ENCODE measurements at places on chromosomes 1 and 21.
A peak's percentile ranks its signal among the peaks of the same experiment; 100 is the strongest.

DNA sequence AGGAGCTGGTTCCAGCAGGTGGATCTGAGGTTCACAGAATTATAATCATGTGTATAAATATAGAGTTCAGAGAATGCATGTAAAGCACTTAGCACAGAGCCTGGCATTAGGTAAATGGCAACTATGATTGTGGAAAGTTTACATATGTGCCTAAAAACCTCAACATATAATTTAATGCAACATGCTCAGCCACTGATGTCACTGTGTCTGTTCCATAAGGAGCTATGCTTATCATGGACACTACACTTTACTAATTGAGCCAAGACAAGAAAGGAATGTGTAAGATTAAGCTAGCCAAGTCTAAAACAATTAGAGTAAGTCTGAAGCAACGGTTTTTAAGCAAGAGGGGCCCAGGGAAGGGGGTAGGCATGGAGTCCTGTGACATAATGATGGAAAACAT, 61.5 kb downstream of the GNG12 start:
- DNase-seq: no peak

DNA sequence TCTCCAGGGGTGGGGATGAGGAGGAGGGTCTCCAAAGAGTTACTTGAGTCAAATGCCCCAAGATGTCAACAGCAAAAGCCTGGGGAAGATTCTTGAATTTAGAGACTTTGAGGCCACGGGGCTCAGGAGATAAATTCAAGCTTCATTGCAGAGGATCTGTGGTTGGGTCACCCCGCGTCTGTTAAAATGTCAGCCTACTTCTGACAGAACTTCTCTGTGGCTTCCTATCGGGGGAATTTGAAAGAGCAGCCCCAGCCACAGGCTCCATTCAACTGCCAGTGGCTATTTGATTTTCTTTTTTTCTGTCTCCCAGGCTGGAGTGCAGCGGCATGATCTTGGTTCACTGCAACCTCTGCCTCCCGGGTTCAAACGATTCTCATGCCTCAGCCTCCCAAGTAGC, 62.5 kb upstream of the EFHD2 start:
- DNase-seq: no peak

- DNase-seq: no peak
Observed at GRCh38 chr21:18960306-18960705, 556.7 kb upstream of the TMPRSS15 start.

GRCh38 chr1:114347431-114348209, 163.4 kb downstream of the TRIM33 start:
- no peak for DNase-seq

- no peak for DNase-seq
Observed at GRCh38 chr21:37496972-37497371, 130.4 kb downstream of the DYRK1A start.

DNA sequence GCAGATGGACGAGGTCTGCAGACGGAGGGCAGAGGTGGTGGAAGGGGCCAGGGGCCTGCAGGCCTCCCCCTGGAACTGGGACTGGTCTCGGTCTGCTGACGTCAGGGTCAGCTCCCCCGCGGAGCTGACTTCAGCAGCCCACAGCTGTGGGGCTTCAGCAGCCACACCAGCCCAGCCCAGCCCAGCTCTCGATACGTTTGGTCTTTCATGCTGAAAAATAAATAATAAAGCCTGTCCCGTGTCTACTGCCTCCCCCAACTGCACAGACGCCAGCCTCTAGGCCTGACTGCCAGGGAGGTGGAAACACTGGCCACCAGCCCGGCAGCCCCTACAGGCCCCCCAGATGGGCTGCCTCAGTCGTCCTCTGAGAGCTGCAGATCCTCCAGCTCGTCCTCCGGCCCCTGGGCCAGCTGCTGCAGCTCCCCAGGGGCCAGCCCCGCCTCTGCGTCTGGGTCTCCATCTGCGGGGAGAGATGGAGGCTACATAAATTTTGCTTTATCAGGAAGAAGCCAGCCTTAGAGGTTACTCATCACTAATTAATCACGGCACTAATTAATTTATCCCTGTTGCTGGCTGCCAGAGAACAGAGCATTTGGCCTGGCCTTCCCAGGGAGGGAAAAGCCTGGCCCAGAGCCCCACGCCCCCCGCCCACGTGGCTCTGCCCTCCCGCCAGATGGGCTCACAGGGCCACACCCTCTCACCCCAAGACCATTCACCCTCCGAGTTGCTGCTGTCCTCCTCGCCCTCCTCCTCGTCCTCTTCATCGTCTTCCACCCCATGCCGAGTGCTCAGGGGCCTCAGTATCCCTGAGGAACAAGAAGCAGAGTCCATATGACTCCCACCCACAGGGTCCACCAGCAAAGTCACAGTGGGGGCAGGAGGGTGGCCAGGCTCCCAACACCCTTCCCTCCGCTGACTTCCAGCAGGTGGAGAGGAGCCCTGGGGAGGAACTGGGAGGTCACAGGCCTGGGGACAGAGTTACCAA, 14.4 kb downstream of the NOC2L start:
- no peak for DNase-seq

DNA sequence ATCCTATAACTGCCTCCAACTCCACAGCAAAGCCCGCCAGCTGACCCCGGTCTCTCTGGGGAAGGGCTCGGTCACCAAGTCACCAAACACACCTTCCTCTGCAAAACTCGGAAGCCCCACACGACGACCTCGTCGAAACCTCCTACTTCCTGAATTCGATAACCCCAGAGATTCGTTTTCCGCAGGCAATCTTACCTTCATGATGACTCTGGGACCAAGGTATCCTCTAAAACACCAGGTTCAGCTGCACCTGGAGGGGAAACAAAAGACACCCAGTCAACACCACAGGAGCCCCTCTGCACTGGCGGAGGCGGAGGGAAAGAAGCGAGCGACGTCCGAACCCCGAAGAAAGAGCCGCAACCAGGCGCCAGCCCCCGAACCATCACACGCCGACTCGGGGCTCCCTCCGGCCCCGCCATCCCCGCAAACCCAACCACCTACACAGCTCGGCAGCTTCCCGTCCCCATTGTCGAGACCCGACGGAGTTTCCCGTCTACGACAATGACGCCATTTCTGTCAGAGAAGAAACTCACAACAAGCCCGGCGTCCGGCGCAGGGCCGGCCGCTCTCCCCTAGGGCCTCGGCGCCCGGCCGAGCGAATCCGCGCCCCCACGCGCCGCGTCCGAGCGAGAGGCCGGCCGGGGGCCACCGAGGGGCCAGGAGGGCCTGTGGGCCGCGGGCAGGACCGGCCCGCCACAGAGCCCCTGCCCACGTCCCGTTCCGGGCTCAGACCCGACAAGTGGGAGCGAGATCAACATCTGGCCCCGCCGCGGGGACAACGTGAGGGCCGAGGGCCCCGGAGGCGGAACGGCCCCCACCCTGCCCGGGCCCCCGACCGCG, 1.0 kb downstream of the ARID4B start:
- DNase-seq: peak; percentile 49

GRCh38 chr1:203744075-203744972, 20.7 kb upstream of the LAX1 start:
- DNase-seq: no peak

DNA sequence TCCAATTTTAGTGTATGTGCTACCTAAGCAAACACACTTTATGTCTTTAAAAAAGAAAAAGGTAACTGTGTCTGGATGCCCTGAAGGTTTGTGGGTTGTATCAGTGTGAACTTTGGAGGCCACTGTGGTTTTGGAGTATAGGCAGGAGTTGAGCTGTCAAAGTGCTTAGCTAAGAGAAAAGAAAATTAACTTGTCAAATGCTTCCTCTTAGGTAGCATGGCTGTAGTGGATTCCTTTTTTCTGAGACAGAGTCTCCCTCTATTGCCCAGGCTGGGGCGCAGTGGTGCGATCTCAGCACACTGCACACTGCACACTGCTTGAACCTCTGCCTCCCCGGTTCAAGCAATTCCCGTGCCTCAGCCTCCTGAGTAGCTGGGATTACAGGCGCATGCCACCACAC, 11.2 kb upstream of the SLC41A1 start:
- DNase-seq: no peak

GRCh38 chr1:37995751-37996345, 6.0 kb upstream of the SF3A3 start:
- DNase-seq: peak; percentile 70

DNA sequence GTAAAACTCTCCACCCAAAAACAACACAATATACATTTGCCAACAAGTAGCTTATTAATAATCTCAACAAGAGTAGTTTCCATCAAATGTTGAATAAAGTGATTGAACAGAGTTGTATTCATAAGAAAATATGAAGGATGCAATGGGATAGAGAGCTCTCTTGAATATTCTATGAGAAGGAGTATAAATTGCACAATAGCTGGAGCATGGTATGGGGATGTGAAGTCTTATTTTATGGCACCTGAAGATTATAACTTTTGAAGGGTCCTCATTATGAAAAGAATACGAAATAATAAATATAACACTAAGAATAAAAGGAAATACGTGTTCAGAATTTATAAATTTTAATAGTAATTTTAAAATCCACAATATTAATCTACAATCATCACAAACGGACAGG, 1415.1 kb downstream of the KCNT2 start:
- no peak for DNase-seq

DNA sequence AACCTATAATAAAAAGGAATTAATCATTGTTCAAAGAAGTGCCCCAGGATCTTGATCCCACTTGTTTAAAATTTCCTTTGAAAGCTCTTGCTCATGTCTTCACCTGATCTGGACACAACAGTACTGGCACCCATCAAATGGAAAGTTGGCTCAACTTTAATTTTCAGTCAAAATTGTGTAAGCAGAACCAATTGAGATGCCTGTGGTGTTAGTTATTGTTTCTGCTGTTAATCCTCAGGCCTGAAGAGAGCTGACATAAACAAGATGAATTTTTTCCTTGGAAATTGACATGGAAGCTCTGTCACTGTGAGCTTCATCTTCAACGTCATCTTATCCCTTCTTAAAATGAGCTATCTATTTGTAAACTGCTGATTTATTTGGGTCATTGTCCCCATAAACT, 88.3 kb upstream of the TNFSF4 start:
- DNase-seq: no peak

DNA sequence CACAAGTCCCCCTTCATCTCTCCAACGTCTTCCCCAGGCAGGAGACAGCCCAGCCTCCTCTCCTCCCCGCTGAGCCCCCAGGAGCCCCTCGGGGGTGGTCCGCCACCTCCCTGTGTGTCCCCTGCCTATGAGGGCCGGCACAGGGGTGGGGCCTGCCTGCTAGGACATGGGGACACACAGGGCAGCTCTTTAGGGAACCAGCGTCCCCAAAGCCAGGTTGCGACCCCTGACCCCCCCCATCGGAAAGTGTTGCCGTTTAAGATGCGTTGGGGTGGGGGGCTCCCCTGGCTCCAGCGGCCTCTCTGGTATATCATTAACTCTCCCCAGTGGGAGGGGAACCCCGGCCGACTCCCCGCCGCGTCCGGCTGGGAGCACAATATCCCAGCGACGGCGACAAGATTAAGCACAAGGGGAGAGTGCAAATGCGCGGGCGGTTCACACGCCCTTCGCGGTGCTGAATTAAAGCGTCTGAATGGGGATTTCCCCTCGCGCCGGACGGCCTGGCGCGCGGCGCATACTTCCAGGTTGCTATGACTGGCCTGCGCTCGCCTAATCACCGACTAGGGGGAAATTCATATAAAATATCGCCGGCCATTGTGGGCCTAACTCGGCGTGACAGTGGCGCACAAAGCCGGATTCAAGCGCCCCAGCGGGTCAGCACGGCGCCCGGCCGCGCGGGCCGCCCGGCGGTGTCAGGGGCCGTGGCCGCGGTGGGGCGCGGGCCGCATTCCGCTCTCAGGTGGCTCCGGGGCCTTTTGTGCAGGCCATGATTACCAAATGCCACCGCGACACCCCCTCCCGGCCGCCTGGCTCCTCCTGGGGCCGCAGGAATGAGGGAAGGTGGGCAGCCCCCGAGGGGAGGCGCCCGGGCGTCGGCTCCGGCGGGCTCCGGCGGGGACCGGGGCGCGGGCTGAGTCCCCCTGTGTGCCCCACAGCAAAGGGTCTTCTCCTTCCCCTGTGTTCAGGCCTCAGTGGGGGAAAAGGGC, 30.9 kb downstream of the WNT3A start:
- peak; percentile 54 for DNase-seq

DNA sequence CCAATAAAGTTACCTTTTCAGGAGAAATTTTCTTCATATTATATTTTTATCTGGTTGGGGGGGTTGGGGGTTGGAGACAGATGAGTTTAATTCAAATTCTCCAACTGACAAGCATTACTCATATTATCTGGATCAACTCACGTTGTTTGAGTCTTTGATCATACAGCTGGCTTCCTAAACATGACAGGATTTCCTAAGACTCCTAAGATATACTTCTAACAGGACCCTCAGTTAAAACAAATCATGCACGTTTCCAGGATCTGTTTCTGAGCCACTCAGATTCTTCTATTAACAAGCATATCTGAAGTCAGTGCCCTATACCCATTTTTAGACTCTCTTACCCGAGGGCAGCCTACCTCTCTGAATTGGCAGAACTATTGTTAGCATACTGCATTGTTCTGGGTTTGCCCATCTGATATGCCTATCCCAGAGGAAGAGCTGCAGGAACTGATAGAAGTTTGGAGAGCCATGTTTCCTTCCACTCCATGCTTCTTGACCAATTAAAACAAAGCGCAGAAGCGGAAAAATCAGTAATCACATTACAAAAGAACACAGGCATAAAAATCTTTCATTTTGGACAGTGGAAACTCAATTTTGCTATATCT, 653.9 kb downstream of the LTN1 start:
- DNase-seq: no peak

DNA sequence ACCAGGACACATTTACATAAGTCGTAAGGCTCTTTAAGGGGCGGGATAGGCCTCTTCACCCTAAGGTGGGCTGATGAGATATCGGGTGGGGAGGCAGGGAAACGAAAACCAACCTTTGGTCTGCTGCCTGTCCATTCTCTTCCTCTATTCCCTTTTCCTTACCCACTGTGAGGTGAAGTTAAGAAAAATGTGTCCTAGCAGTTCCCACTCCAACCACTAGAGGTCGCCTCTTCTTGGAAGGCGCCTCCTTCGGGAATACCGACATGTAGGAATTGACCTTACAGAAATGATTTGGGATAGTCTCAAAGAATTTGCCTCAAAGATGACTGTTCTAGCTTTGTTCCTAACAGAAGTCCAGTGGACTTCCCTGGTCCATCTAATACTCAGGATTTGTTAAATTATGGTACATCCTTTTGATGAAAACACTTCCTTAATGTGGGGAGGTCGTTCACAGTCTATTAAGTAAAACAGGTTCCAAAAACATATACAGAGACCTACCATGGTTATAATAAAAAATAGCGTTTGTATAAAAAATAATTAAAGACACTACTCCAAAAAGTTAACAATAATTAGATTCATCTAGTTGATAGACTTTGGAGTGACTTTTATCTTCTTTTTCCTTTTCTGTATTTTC, 14.1 kb downstream of the AZIN2 start:
- peak; percentile 81 for DNase-seq

GRCh38 chr1:243407284-243408018, 151.6 kb downstream of the SDCCAG8 start:
- no peak for DNase-seq

GRCh38 chr1:202316186-202316585, 25.6 kb downstream of the UBE2T start:
- DNase-seq: no peak

GRCh38 chr1:208298593-208299269, 54.5 kb upstream of the PLXNA2 start:
- DNase-seq: no peak

GRCh38 chr1:245991266-245991665, 515.8 kb downstream of the SMYD3 start:
- no peak for DNase-seq

Measured in nephron progenitor cell (in vitro differentiated cells).